HCT116 (cell line): ENCODE measurements at places on chromosomes 13 and 19. TPM values are rescaled to one million over a fixed set of nuclear protein-coding genes. Genes with fewer than 3 reads are reported as not detected.

FBXW9 gene
- total RNA-seq = 14.0 TPM

POU4F1 gene
- not detected for total RNA-seq

ZNF547 gene
- total RNA-seq = 1.4 TPM

KANK3 gene
- 21.7 TPM for total RNA-seq
